ENCODE measurements at places on chromosomes 4 and X.
A peak's percentile ranks its signal among the peaks of the same experiment; 100 is the strongest.

DNA sequence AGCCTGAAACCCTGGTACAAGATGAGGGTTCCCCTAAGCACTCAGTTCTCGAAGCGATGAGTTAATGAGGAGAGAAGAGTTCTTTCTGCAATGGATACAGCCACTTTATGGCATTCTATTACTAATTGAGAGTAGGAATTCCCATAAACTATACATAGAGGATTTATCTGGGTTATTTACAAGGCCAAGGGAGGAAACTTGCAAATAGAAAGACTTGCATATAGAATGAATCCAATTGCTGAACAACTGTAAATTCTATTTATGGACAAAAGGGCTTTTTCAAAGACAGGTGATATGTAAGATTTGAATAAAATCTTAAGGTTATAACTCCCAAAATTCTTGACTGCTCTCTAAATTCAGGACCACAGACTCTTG is 182.2 kb downstream of the PPARGC1A start:
- no peak for DNase-seq

DNA sequence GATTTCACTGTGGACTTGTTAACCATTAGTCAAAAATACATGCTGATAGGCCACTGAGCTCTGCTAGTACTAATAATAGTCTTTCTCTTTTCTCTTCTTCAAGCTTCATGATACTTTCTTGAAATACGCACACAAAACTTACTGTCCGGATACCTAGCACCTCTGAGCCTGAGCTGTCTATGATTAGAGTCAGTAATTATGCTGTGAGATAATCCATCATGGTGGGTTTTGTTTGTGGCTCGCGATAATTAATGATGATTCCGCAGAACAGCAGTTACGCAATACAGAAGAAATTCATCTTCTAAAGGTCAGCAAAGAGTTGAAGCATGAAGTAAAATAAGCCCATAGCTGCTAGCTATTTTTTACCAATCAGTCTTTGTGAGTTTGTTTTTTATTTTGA is 511.5 kb upstream of the GALNT7 start:
- DNase-seq: no peak

GRCh38 chr4:35697210-35697736 is 547.0 kb downstream of the ARAP2 start:
- peak; percentile 1 for DNase-seq

GRCh38 chr4:55089916-55090315 is 35.5 kb downstream of the KDR start:
- no peak for DNase-seq

GRCh38 chr4:88169298-88169697 is 10.9 kb upstream of the ABCG2 start:
- DNase-seq: no peak

GRCh38 chrX:138777230-138777629 is 65.7 kb upstream of the FGF13 start:
- no peak for DNase-seq

DNA sequence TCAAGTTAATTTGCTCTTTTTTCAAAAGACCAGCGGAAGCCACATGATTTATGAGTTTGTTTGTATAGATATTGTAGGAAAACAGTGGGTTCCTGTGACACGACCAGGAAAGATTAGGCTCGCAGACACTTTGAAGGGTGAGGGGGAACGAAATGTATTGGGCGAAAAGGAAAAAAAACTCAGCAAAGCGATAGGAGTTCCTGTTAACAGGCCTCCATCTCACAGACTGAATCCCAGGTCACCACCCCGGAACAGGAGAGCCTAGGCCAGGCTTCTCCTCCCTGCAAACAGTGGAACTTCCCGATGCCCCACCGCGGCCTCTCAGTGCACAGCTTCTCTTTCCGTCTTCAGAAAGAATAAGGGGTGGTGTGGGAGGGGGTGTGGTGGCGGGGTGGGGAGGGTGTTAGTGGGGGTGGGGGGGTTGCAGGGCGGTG is 181.8 kb upstream of the GPRIN3 start:
- no peak for DNase-seq

GRCh38 chr4:6873291-6873690 is 36.3 kb upstream of the TBC1D14 start:
- peak; percentile 46 for DNase-seq

DNA sequence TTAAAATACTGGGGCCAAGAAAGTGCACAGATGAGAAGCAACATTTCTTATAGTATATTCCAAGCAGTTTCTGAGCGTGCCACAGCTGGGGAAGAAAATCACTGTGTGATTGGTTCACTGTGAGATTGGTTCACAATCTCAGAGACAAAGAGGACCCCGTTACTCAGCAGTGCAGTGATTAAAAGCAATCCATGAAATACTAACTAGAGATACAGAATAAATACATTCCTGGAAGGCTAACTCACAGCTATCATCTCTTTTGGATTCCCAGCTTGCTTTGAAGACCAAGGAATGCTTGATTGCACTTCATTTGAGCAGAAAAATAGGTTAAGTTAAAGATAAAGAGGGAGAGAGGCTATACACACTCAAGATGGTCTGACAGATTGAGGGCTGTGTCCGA is 132.1 kb upstream of the RAPGEF2 start:
- DNase-seq: no peak

- DNase-seq: peak; percentile 65
These were observed 128.4 kb upstream of the TBC1D9 start for GRCh38 chr4:140884431-140885058.

GRCh38 chr4:92447255-92447905 is 143.6 kb downstream of the GRID2 start:
- no peak for DNase-seq

- DNase-seq: no peak
These were observed 9.5 kb downstream of the NAF1 start for GRCh38 chr4:163157157-163157556.

- DNase-seq: no peak
These were observed 103.3 kb upstream of the TLR3 start for GRCh38 chr4:185965426-185966384.

DNA sequence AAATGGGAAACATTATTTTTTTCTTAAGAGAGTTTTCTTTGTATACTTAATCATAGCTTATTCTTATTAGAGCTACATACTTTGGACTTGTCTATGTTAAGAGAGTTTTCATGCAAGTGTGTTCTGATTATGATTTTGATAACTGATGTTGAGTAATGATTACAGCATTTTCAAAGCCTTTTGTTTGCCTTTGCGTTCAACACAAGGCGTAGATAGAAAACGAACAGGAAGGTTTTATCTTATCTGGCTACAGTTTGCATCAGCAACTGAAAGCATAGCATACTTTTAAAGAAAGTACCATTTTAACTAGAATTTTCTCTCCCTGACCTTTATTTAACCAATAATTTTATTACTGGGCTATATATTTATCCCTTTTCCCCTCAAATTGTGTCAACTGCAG is 51.6 kb upstream of the PDLIM5 start:
- peak; percentile 7 for DNase-seq

DNA sequence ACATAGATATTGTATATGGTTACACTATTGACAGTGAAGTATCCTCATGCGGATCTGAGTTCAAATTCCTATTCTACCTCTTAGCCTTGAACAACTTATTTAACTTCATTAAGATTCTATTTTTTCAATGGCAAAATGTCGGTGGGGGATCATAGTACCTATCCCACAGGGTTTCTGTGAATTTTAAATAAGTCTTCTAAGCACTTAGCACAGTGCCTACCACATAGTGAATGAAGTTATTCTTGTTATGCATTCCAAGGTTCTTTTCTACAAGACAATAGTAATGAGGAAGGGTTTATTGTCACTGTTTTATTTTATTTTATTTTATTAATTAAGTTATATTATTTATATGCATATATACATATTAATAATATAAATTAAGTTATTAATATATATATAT is 8.8 kb upstream of the ENAM start:
- no peak for DNase-seq

GRCh38 chrX:117838581-117839331 is 277.9 kb downstream of the KLHL13 start:
- DNase-seq: no peak

DNA sequence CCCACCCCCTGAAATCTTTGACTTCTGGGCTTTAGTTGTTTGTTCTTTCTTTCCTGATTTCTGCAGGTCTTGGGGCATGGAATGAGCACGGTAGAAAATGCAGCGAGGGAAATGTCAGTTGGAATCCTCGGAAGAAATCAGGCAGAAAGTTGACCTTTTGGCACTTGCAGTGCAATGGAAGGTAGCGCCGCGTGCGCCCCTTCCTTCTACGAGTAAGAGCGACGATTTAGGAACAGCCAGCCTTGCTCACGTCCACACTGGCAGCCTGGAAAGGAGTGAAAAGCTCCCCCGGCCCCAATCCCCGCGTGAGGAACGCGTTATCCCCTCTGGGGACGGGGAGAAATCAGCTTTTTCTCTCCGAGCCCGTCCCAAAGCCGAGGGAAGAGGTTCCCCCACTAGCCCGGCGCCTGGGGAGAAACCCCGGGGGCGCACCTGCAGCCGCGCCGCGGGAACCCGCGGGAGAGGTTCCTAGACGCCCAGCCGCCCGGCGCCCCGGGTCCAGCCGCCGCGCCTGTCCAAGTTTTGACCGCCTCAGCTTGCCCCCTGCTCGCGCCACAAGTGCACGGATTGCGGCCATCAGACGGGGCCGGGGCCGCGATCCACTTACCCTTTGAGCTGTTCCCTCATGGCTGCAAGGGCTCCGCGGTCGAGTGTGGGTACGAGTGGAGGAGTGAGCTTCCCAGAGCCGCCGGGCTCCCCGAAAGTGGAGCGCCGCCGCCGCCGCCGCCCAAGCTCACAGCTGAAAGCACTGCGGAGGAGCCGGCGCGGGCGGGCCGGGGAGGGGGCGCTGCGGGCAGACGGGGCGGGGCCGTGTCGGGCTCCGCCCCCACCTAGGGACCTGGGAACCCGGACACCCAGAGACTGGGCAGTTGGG is 194.6 kb upstream of the FTHL17 start:
- DNase-seq: no peak

- DNase-seq: no peak
These were observed 198.2 kb downstream of the CEP135 start for GRCh38 chr4:56146956-56147355.

GRCh38 chr4:6619116-6619465 is 21.4 kb upstream of the MRFAP1 start:
- DNase-seq: no peak

GRCh38 chr4:26321373-26322221 is 783 bp downstream of the RBPJ start:
- DNase-seq: peak; percentile 25

- no peak for DNase-seq
These were observed 75.4 kb downstream of the LIMCH1 start for GRCh38 chr4:41613386-41613785.

GRCh38 chrX:86322913-86323312 is 174.7 kb downstream of the DACH2 start:
- peak; percentile 38 for DNase-seq

GRCh38 chr4:176654565-176655216 is 138.0 kb downstream of the VEGFC start:
- DNase-seq: no peak
